ENCODE measurements at places on chromosomes 16 and 17. TPM values are rescaled to one million over a fixed set of nuclear protein-coding genes. Genes with fewer than 3 reads are reported as not detected.

- no peak for DNase-seq
Measured at GRCh38 chr16:51391798-51392511, 240.9 kb upstream of the SALL1 start.

- DNase-seq = no peak
Measured at GRCh38 chr16:48534601-48535340, 75.2 kb downstream of the N4BP1 start.

Gene GUCY2D
- total RNA-seq = not detected

Gene KRT32
- total RNA-seq = not detected

DNA sequence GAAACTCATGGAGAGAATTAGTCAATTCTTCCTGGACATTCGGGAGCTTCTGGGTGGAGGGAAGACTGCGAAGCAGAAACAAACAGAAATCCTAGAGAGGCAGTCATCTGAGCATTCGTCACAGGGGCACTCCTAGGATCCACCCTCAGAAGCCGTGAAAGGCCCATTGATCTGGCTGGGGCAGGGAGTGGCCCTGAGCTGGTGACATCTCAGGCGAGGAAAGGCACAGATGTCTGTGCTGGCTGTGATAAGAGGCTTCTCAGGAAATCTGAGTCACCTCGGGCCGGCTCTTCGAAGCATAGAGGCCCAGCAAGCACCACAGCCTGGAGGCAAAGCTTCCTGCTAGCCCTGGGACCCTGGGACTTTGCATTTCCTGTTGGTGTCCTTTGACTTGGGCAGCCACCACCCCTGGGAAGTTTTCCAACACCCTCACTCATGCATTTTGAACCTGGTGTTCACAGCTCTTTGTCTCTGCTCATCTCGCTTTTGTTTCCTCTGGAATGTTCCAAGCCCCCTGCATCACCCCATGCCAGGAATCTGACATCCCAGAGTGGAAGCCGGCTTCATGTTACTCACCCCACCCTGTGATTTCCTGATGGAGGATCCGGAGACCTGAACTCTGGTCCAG lies 23.3 kb upstream of the CDRT4 start:
- DNase-seq = peak; percentile 98

Gene SLC6A2
- total RNA-seq = not detected

Gene DUS1L
- 122 TPM for total RNA-seq

DNA sequence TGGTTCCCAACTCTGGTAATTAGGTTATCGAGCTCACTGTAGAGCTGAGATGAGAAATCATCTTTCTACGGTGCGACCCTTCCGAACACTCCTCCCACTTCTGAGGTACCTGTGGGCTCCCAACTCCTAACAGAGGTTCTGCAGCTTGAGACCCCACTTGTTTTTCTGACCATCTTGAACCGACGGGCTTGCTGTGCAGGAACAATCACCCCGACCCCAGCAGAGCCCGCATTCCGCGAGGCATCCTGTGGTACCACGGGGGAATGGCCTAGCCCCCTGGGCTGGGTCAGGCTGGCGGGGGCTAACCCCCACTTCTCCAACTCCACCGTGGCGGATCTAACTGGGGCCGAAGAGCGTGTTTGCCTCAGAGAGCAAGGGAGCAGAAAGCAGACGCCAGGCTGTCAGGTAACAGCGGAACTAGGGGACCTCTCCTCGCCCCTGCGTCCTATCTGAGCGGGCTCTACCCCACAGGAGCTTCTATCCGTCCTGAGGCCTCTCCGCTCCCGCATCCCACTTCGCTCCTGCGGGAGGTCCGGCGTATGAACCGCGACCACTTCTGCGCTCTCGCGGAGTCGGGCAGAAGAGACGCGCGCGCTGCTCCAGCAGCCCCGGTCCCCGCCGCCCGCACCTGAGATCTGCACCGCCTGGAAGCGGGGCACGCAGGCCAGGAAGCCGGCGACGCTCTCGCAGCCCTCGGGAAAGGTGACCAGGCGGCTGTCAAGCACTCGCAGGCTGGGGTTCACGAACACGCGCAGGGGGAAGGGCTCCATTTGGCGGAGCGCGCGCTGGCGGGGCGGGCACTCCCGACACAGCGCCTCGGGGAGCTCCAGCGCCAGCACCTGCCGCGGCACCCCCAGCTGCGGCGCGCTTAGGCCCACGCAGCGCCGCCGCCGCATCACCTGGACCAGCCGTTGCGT lies 761 bp downstream of the PDF start:
- DNase-seq = no peak

DNA sequence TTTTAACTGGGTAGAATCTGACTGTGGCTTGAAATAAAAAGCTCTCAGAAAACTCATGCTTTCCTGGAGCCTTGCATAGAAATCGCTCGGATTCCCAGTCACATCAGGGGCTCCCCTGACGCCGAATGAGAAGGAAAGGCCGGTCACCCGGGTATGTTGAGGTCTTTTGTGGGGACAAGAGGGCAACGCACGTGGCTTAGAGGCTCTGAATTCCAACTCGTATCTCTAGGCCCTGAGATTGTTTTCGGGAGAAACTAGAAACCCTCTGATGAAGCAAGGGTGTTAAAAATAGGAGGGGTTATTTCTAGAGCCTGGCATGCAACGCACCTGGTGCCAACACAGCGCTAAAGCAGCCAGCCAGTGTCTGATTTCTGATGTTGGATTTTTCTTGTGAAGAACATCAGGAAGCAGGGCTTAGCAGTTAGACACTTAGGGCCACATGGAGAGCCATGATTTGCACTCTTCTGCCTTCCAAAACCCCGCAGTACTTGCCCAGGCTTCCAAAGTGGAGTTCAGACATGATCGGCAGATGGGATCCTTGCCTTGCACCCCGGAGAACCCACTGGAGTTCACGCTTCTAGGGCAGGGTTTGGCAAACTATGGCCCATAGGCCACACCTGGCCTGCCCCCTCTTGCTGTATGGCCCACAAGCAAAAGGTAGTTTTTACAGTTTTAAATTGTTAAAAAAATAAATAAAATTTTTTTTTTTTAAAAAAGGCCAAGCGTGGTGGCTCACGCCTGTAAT lies 12.6 kb downstream of the CACNG1 start:
- DNase-seq = no peak

DNA sequence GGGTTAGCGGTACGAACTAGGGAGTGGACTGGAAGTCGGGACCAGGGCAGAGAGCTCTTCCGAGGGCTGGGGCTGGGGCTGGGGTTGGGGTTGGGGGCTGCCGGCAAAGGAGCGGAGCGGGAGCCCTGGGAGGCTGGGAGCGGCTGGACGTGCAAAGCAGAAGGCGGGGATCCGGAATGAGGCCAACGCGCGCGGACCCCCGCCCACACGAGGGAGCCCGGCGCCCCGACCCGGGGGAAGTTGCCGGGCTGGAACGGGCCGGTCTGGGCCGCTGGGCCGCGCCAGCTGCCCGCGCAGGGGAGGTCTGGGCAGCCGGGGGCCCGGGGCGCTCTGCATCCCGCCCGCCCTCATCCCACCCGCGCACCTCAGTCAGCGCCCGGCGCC lies 323 bp downstream of the ST3GAL2 start:
- DNase-seq = no peak

DNA sequence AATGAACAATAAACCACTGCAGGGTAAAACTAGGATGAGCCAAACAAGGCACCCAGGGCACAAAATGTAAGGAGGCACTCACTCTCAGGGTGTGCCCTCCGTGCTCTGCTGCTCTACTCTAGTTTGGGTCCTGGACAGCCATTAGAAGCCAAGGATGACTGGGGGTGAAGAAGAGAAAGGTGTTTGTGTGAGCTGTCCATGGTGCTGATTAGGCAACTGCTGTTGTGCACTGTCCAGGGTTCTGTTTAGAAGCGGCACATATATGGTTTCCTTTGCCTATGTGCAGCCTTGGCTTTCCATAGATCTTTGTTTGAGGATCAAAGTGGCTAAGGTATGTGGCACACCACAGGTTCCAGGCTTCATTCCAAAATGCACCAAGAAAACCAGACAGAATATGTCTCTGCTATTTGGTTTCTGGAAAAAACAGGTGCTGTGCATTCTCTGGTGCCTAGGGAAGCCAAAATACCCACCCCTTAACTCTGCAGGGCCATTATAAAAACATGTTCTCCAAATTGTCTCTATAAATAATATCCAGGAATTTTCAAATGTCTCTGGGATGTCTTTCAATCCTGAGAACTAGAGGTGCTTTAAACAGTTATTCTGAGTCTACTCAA lies 123.5 kb downstream of the CBLN1 start:
- DNase-seq = peak; percentile 26

- DNase-seq = peak; percentile 47
Measured at GRCh38 chr16:51175081-51175480, 24.0 kb upstream of the SALL1 start.

- no peak for DNase-seq
Measured at GRCh38 chr17:50847566-50847965, 12.2 kb downstream of the WFIKKN2 start.

DNA sequence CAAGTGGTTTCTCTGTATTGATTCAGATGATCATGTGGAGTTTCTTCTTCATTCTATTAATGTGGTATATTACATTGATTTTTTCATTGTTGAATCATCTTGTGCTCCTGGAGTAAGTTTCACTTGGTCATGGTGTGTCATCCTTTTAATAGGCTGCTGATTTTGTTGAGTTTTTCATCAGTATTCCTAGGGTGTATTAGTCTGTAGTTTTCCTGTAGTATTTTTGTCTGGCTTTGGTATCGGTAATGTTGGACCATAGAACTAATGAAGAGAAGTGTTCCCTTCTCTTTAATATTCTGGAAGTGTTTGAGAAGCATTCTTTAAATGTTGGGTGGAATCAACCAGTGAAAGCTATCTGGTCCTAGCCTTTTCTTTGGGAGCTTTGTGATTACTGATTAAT lies 99.0 kb downstream of the OMG start:
- peak; percentile 37 for DNase-seq

GRCh38 chr17:70820276-70820675 lies 650.9 kb downstream of the KCNJ2 start:
- DNase-seq = peak; percentile 61

Gene XAF1
- total RNA-seq = not detected

- DNase-seq = no peak
Measured at GRCh38 chr16:23371368-23371767, 69.3 kb downstream of the SCNN1B start.

- no peak for DNase-seq
Measured at GRCh38 chr16:60328152-60328551, 1594.0 kb upstream of the GOT2 start.

Gene TNFSF12
- total RNA-seq = 3.2 TPM

DNA sequence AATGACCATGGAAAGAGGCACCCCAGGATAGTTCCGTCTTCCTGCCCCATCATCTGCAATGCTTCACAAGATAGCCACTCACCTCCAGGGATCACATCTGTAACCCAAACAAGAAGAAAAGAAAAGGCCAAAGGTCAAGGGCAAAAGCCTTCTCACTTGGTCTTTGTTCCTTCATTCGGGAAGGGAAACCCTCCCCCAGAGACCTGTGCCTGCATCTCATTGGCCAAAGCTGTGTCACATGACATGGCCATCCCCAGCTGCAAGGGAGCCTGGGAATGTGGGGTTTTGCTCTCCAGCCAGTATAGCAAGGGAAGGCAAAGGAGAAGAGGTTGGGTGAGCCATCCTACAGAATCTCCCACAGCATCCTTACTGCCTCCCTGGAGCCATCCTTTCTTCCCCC lies 47.9 kb downstream of the NOL11 start:
- no peak for DNase-seq

- DNase-seq = no peak
Measured at GRCh38 chr17:19987897-19988296, 10.3 kb upstream of the AKAP10 start.

GRCh38 chr16:22297114-22297870 lies at the start of gene POLR3E:
TSS of gene POLR3E (plus strand) at chr16:22297409. CDS start at chr16:22302969, 5,560 bp downstream.
- peak; percentile 97 for DNase-seq

- no peak for DNase-seq
Measured at GRCh38 chr17:81696218-81696941, 6.8 kb upstream of the MRPL12 start.

DNA sequence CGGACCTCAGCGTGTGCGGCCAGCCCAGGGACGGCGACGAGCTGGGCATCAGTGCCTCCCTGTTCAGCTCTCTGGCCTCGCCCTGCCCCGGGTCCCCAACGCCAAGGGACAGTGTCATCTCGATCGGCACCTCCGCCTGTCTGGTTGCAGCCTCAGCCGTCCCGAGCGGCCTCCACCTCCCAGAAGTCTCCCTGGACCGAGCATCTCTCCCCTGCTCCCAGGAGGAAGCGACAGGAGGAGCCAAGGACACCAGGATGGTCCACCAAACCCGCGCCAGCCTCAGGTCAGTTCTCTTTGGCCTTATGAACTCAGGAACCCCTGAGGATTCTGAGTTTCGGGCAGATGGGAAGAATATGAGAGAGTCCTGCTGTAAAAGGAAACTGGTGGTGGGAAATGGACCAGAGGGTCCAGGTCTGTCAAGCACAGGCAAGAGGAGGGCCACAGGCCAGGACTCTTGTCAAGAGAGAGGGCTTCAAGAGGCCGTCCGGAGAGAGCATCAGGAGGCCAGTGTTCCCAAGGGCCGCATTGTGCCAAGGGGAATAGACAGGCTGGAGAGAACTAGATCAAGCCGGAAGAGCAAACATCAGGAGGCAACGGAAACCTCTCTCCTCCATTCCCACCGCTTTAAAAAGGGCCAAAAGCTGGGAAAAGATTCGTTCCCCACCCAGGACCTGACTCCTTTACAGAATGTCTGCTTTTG lies 825 bp downstream of the HASPIN start:
- DNase-seq = no peak

Gene MYH8
- total RNA-seq = not detected

Gene KRTAP4-3
- not detected for total RNA-seq

- DNase-seq = no peak
Measured at GRCh38 chr17:64270885-64271284, 7.8 kb upstream of the TEX2 start.

Gene MNT
- 8.2 TPM for total RNA-seq

Gene ZDHHC1
- 2.6 TPM for total RNA-seq

DNA sequence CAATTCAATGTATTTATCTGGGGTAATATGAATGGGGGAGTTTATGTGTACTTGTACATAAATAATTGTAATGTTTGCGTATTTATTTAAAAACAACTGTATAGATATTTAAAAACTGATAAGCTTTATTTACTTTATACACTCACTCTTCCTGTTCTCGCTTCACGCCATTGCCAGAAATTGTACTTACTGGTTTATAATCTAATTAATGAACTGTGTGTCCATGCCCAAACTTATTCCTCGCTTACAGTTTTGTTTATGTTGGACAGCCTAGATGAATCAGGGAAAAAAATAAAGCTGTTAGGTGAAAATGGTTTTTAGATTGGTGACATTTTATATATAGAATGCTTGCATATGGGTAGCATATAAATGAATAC lies 30.8 kb downstream of the AATF start:
- no peak for DNase-seq

DNA sequence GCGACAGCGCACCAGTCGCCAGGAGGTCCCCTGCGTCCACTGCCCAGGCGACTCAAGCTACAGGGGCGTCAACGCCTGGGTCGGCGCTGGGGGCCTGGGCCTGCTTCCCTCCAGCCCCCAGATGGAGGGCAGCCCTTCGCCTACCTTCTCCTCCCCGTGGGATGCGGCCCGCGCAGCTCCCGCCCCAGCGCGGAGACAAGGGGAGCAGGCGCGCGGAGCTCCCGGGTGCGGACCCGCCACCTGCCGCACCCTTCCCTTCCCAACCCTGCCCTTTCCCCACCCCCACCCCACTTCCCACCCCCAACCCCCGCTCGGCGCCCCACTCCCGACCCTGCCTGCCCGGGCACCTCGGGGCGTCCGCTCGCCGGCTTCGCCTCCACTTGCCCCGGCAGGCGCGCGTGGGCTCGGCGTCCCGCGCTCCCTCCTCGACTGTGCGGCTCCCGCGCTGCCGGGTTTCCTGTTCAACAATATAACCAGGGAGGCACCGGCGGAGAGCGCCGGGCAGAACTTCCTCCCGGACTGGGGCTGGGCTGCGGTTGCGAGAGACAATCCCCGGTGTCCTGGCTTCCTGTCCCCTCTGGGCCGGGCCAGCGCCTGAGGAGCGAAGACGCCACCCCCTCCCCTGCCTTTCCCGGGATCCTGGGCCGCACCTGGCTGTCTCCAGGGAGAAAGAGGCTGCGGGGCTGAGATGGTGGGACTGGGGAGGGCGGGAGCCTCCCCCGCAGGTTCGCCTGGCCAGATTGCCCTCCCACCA lies at the start of gene ARHGAP27:
Gene ARHGAP27, minus strand, starts transcription at position 466 of the 754 bp plus-strand sequence. CDS start 2,591 bp downstream, outside the sequence.
- peak; percentile 35 for DNase-seq
